ENCODE measurements at places on chromosomes 12 and 14.

DNA sequence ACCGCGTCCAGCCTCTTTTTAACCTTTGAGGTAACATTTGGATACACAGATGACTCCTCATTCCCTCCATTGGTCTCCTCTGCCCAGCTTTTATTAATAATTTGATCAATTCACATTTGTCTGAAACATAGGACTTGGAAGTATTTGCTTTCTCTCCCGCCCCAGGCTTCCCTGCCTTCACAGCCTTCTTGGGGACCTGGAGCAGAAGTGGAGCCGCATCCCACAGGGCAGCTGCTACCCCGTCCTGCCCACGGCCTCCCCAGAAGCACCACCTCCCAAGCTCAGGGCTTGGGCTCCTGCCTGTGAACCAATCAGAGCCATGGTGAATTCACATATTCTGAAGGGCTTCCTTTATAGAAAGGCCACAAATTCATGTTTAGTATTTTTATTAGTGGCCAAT is 97.6 kb downstream of the PIWIL1 start:
- DNase-seq, result no peak

DNA sequence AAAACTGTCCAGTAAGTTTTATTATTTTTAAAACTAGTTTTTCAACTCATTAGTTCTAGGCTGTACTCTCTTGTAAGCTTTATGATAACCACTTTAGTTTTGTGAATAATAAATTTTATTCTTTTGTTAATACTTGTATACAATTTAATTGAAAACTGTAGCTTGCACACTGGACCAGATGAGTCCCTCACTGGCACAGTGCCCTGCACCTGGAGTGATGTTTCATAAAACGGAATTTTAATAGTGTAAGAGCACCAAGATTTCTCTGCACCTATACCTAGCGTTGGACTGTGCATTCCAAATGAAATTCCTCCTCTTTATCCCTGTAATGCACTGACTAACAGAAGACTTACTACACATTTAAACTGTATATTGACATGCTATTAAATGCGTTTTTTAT is 80.8 kb downstream of the PRIMA1 start:
- no peak for DNase-seq

GRCh38 chr12:65209655-65210043 is 40.3 kb downstream of the LEMD3 start:
- DNase-seq, result no peak

GRCh38 chr14:38837343-38838048 is 265.5 kb downstream of the SEC23A start:
- DNase-seq, result no peak

- DNase-seq, result no peak
Measured at GRCh38 chr12:82517027-82517426, 158.7 kb downstream of the METTL25 start.

DNA sequence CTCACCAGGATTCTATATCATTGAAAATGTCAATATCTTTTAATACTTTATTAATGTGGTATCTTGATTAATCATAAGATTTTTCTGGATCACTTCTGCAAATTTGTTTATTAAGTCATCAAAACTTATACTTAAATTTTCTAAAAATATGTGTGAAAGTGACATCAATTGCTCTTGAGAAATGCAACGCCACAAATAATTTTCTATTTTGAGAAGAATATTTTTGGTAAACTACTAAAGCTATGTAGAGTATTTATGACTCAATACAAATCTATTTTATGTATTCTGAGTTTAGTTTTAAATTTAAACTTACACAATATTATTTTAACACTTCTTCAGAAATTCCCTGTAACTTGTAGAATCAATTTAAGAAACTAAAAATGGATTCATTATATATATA is 263.3 kb downstream of the RASSF9 start:
- DNase-seq, result no peak

DNA sequence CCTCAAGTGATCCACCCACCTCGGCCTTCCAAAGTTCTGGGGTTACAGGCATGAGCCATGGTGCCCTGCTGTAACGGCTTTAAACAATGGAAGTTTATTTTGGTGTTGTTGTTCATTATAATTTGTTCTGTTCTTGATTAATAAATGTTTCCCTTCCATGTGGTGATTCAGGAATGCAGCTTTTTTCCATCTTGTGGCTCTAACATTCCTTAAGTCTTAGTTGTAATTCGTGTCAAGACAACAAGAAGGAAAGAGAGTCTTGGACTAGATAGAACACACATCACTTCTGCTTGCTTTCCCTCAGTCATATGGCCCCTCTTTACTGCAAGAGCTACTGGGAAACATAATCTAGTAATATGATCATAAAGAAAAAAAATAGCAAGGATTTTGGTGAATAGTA is 211.6 kb downstream of the SLC6A15 start:
- DNase-seq, result no peak

DNA sequence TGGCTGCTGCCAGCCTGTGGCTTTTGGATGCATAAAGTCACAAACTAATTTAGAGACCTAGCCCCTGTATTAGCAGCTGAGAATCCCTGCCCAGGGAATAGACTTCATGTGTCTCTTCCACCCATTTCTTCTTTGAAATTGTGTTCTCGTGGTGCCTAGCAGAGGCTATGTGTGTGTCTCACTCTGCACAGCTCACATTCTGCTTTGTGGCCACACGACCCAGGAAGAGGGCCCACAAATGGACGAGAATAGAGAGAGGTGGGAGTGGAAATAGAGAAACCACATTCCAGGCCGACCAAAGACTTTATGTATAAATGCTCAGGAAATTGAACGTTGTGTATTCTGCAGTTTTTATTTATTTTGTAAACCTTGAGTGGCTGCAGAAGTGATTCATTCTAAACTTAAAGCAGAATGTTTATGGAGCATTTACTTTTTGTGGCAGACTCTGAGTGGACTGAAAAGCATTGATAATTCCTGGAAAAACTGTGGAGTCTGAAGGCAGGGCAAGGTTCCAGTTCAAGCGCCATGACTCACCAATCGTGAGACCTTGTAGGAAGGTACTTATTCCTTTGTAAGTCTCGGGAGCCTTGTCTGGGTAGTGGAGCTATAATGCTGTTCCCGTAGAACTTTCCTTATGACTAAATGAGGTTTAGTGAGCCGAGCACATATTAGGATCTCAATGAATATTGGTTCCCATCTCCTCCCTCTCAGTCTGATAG is 9.1 kb downstream of the B4GALNT3 start:
- DNase-seq, result no peak

DNA sequence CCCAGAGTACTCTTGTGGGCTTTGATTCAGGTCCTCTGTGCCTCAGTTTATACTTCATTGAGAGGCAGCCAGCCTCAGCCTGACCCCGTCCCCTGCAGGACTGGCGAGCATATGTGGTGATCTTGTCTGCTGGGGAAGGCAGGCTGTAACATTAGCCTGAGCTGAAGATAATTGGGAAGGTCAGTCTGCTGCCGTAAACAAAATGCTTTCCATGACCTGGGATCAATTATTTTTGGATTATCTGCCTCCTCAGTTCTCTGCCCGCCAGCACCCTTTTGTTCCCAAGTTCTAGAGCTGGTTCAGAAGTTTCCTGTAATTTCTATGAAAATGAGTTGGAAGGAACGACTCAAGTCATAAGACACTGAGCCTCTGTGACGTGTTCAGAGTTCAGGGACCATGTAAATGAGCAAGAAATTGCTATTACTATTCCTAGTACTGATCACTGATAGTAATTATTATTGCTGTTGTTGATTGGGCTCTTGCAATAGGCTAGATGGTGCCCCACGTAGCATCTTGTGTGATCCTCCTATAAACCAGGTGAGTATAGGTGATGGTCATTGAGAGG is 4.5 kb downstream of the ORAI1 start:
- DNase-seq, result no peak

DNA sequence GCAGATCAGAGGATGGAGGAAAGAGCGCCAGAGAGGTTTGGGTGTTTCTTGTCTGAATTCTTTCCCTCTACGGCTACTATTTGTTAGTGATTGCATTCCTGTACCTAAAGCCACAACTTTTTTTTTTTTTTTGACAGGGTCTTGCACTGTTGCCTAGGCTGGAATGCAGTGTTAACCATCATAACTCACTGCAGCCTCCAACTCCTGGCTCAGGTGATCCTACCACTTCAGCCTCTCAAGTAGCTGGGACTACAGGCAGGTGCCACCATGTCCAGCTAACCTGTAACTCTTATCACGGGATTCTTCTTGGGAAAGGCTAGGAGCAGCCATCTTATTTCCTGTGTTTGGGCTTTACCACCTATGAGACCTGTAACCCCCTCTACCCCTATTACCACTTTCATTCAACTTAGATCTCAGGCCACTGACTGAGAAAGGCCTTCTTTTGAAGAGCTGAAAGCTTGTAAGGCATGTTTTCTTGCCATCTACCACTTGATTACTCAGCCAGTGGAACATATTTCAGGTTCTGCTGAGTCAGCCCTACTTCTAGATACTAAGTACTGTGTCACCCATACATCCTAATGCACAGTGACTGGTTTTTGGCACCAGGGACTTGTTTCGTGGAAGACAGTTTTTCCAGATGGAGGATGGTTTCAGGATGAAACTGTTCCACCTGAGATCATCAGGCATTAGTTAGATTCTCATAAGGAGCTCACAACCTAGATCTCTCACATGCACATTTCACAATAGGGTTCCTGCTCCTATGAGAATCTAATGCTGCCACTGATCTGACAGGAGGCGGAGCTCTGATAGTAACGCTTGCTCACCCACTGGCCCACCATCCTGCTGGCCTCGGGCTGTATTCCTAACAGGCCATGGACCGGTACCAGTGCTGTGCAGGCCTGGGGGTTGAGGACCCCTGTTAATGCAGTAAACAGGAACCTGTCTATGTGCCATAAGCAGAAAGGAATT is 6.9 kb downstream of the VEZT start:
- no peak for DNase-seq

GRCh38 chr12:66014818-66015217 is 115.7 kb downstream of the LLPH start:
- no peak for DNase-seq

- DNase-seq, result no peak
Measured at GRCh38 chr12:59626382-59626781, 30.6 kb downstream of the SLC16A7 start.

DNA sequence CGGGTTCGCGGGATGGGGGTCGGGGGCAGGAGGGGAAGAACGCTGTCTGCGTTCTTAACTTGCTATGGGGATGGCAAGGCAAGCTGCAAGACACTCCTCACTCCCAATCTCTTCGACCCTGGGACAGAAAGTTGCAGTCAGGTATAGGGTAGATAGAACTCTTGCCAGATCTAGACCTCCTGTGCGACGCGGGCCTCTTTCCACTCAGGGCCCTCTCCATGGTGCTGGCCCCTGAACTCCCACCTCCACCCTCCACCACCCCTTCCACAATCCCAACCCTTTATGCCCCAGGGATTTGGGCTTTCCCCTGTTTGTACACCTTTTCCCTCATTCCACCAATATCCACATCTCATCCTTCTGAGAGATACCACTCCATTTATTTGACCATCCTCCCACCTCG is 812 bp downstream of the NABP2 start:
- DNase-seq, result no peak

- no peak for DNase-seq
Measured at GRCh38 chr12:111869671-111870070, 27.6 kb downstream of the MAPKAPK5 start.

GRCh38 chr12:3551976-3552725 is 61.1 kb downstream of the PRMT8 start:
- DNase-seq, result no peak

DNA sequence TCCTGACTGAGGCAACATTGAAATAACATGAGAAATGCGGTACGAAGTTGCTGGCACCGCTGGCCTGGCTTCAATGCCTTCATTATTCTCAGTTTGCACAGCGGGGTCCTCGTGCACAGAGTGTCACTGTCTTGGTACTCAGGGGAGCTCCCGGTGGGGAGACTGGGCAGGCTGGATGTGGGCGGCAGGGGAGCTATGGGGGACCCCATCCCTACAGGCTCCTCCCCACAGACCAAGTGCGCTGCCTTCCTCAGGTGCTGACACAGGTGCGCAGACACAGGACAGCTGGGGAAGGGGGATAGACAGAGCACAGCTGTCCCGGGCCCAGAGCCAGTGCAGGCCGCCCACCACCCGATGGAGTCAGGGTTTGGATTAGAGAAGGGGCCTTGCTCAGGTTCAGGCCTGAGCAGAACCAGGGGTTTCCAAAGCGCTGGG is 270.1 kb downstream of the ADGRD1 start:
- no peak for DNase-seq

DNA sequence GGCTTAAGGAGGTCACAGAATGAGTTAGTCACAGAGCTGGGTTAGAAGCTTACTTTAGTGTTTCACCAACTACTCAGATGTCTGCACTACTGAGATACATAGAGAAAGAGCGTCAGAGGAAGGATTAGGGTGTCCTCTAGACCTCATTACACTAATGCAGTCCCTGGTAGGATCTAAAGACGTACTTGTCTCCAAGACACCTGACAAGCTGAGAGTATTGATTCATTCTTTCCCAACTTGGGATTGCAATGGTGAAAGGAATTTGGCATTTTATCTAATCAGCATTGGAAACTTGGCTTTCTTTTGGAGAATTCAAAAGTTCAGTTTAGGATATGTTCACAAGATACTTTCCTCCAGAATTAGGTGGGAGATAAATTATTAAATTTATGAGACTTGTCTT is 402.1 kb downstream of the ZFP36L1 start:
- no peak for DNase-seq

DNA sequence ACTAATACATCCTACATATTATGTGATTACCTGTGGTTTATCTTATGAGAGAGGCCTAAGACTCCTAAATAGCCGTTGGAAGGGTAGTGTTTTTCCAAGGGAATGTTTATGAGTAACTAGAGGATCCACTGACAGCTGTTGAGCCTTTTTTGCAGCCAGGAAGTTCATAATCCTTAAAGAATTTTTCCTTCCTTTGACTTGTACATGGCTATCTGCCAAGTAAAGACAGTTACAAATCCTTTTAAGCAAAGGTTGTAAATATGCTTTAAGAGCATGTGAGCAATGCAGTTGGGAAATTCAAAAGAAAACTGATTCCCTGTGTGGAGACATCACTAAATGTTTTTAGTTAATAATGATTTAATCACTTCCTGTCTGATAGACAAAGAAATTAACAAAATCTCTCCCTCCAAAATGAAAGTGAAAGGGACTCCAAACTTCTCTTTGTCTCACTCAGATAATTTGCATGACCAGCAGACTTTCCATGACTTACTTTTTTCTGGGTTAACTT is 333.8 kb downstream of the PDZRN4 start:
- DNase-seq, result no peak

DNA sequence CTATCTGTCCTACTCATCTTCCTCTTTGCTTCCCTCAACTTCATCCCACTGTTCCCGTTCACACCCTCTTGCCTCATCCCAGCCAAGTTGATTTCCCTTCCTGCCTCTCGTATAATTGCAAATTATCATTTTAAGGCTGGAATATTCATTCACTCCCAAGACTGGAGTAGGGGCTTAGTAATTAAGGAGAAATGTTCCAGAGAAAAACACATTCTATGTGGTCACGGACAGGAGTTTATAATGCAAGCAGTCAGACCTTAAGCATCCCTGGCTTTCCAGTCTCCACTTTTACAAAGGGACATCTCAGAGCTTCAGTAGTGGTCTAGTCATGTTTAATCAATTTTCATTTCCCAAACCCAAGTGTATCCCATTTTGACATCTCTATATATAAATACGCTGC is 54.9 kb downstream of the TMEM132D start:
- no peak for DNase-seq

GRCh38 chr14:104741803-104742251 is 11.1 kb upstream of the SIVA1 start:
- DNase-seq, result no peak

GRCh38 chr12:119705182-119705581 is 37.2 kb downstream of the PRKAB1 start:
- DNase-seq, result no peak

All from stimulated activated CD4-positive, alpha-beta T cell treated with anti-CD3 and anti-CD28 coated beads, TNF-alpha, amount 100 ng/mL, for 4 hours (primary cell).